ENCODE measurements at places on chromosomes 2 and 18.

GRCh38 chr2:240702640-240703011 is 11.0 kb downstream of the AQP12A start:
- no peak for DNase-seq

GRCh38 chr2:20992201-20992711 is 51.6 kb downstream of the APOB start:
- DNase-seq, result no peak

GRCh38 chr18:73646772-73647171 is 500.9 kb downstream of the FBXO15 start:
- DNase-seq, result no peak

- DNase-seq, result no peak
These were observed 3.6 kb upstream of the TTC21B start for GRCh38 chr2:165957030-165957675.

GRCh38 chr2:27833931-27834330 is 56.3 kb downstream of the RBKS start:
- DNase-seq, result no peak

DNA sequence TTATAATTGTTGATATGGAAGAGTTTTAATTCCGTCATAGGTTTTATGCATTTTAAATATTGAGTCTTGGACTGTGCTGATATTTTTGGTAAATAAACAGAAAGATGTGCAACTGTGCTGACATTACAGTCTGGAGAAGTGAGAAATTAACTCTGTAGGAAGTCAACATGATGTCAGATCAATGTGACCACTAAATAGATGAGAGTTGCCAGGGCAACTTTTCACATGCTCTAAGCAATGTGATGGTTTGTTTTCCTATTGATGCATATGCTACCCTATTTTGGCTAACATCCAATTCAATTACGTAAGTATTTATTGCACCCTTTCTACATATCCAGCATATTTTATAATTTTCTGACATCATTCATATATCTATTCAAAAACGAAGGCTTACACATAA is 1109.3 kb downstream of the TSN start:
- no peak for DNase-seq

- DNase-seq, result no peak
These were observed 35.8 kb downstream of the FAM178B start for GRCh38 chr2:96950381-96951124.

GRCh38 chr2:186648130-186648529 is 45.7 kb upstream of the FAM171B start:
- DNase-seq, result no peak

Data from CD4-positive, alpha-beta T cell treated with Interleukin-6 at 100 ng/mL for 8 hours (primary cell).